Suppressor macrophage treated with lipopolysaccharide for 1 hour (primary cell): ENCODE measurements at places on chromosomes 2 and 18.

GRCh38 chr2:227888289-227888688 is 16.9 kb downstream of the DAW1 start:
- DNase-seq = peak; percentile 29

GRCh38 chr18:42268186-42268725 is 313.2 kb downstream of the PIK3C3 start:
- DNase-seq = no peak

DNA sequence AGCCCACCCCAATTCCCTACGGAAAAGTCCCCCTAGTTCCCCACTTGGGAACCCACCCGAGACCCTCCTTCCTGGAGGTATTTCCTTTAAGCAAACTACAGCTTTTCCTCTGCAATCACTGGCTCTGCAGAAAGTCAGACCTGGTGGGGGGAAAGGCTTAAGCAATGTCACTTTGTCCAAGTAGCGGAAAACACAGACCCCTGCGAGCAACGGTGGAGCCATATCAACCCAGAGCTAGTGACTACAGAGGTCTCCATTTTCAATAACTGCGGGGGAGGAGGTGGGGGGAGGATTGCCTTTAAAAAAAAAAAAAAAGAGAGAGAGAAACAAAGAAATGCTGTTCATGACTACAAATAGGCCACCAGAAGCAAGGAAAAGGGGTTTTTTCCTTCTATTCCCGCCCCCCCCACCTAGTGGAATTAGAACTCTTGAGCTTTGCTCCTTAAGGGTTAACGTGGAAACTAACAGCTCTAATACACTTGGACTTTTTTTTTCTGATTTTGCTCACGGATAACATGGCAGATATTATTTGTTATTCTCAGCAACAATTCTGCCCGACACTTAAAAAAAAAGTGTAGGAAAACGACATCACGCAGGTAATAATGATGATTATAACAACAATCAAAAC is 1.1 kb upstream of the FRZB start:
- DNase-seq = no peak

GRCh38 chr18:47781561-47781960 is 148.9 kb downstream of the SMAD2 start:
- DNase-seq = no peak
